Smooth muscle cell of trachea (primary cell): ENCODE measurements at places on chromosomes 1 and 21. TPM values are rescaled to one million over a fixed set of nuclear protein-coding genes. Genes with fewer than 3 reads are reported as not detected.

The MAEL gene
- total RNA-seq = not detected in 2 replicates

The SELENOF gene
- total RNA-seq = 199 and 251 TPM in 2 replicates

The DMBX1 gene
- total RNA-seq = not detected in 2 replicates

The IGSF9 gene
- total RNA-seq = not detected in 2 replicates

The LRRC39 gene
- 0.33 and 0.73 TPM in 2 replicates for total RNA-seq

The VANGL2 gene
- total RNA-seq = under 0.01 TPM in 1 of 2 replicates, not detected in the other

The HOOK1 gene
- under 0.01 TPM in 1 of 2 replicates, not detected in the other for total RNA-seq

The ERICH3 gene
- 0.15 TPM in 1 of 2 replicates, not detected in the other for total RNA-seq

The NMNAT2 gene
- total RNA-seq = under 0.01 and 0.83 TPM in 2 replicates

The FLG2 gene
- total RNA-seq = not detected in 2 replicates

The RXRG gene
- 0.17 TPM in 1 of 2 replicates, not detected in the other for total RNA-seq

The PDC gene
- not detected in 2 replicates for total RNA-seq

The ADGRL4 gene
- 6.9 and 23.3 TPM in 2 replicates for total RNA-seq

The CD34 gene
- total RNA-seq = 0.17 and 0.29 TPM in 2 replicates

The SHE gene
- total RNA-seq = under 0.01 and 0.15 TPM in 2 replicates

The FAM167B gene
- total RNA-seq = 0.29 and 0.66 TPM in 2 replicates

The WNT9A gene
- 1.7 and 3.5 TPM in 2 replicates for total RNA-seq
